Caudate nucleus (tissue), 63 donors: ENCODE measurements at places on chromosomes 7 and 10.

DNA sequence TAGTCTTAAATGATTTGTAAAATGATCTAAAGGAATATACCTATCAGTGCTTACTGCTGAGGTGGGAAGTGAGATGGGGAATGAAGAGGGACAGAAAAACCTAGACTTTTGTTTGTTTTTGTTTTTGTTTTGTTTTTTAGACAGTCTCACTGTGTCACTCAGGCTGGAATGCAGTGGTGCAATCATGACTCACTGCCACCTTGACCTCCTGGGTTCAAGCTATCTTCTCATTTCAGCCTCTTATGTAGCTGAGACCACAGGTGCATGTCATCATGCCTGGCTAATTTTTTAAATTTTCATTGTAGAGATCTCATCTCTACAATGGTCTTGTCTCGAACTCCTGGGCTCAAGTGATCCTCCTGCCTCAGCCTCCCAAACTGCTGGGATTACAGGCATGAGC, 116.4 kb upstream of the SEM1 start:
- no peak for DNase-seq

DNA sequence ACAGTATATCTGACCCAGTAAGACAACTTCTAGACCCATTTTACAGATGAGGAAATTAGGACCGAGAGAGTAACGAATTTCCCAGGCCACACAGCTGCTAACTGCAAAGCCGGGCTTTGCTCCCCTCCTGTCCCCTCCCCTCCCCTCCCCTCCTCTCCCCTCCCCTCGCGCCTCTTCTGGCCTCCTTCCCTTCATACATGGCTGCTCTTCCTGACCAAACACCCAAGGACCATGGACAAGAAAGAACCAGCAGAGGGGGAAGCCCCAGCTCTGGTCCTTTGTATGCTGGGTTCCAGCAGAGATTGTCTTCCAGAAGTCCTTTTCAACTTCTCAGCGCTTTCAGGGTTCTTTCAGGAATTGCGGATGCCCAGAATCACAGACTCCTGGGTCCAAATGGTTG, 3.6 kb upstream of the TMEM72 start:
- DNase-seq: no peak

- DNase-seq: no peak
These were observed 346 bp downstream of the TMEM270 start for GRCh38 chr7:73861305-73861704.

DNA sequence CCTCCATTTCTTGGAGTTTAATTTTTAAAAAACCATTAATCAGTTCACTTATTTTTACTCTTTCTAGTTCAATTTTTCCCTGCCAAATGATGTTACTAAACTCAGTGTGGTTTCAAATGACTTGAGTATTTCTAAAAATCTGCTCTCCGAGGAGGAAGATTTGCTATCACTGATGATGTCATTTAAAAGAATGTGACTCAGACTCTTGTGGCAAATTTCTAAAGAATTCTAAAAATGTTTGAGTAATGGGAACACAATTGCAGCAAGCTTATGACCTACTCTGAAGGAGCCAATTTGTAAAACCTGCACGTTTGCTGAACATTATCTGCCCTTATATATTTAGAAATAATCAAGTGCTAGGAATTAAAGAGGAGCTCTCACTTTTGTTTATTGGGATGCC, 88.6 kb downstream of the SPAG6 start:
- no peak for DNase-seq

DNA sequence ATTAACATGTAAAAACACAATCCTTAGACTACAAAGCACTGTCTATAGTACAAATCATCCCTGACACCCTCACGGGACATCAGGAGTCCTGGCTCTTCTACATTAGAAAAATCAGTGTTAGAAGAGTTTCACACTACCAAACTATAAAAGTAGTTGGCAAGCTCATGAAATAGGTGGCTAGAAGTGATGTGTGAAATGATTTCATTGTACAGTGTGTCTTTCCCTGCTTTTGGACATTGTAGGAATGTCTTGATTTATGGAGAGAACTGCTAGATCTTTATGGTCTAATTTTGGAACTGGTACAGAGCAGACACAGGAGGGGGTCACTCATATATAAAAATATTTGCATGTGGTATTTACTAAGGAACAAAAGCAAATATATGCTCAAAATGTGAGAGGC, 33.2 kb downstream of the SEMA3A start:
- no peak for DNase-seq

- DNase-seq: no peak
These were observed 14.1 kb downstream of the CHN2 start for GRCh38 chr7:29208410-29209250.

DNA sequence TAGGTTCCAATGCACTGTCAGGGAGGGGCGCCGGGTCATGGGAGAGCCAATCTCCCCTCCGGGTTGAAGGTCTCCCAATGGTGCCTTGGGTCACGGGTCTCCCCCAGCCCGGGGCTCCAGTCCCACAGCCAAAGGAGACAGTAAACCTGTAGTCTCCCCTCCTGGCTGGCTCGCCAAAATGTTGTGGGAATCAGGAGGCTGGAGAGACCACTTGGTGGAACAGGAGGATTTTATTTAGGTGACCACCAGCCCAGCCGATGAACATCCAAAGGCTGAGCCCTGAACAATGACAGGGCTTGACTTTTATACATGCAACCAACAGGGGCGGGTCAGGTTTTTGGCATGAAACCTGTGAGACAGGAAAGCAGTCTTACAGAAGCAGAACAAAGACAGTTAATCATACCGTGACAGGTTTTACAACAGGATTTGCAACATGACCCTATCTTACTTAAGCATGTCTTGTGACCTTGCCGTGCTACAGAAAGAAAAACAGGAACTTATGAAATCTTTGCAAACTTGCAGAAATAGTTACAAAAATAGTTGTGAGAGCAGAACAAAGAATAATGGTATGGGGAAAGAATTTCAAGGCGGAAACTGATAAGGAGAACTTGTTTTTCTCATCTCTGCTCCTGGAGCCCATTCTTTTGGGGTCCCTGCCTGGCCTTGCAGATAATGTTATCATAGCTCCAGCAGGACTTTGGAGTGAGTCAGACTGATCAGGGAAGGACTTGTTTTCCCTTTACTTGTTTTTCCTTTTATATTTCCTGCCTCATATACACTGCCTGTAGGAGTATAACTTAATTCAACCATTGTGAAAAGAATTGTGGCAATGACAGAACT, 7.1 kb downstream of the ERV3-1 start:
- no peak for DNase-seq

GRCh38 chr7:103048833-103049232, 25.8 kb downstream of the FBXL13 start:
- DNase-seq: no peak
